Amniotic stem cell (primary cell): ENCODE measurements at places on chromosomes 6 and 20.

DNA sequence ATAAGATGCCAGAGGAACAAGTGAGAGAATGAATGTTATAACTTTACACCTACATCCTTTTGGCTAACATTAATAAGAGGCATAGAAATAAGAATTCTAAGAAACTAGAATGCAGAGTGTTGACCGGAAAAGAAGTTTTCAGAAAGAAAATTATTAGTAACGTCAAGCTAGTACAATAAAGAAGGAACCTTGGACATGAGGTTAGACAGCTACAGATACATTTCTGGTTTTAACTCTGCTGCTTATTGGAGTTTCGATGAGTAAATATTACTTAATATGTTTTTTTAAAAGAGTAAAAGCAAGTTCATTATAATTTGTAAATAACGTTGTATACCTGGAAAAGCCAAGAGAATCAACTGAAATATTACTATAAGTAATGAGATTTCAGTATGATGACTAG is 22.7 kb downstream of the TAB2 start:
- DNase-seq = no peak

DNA sequence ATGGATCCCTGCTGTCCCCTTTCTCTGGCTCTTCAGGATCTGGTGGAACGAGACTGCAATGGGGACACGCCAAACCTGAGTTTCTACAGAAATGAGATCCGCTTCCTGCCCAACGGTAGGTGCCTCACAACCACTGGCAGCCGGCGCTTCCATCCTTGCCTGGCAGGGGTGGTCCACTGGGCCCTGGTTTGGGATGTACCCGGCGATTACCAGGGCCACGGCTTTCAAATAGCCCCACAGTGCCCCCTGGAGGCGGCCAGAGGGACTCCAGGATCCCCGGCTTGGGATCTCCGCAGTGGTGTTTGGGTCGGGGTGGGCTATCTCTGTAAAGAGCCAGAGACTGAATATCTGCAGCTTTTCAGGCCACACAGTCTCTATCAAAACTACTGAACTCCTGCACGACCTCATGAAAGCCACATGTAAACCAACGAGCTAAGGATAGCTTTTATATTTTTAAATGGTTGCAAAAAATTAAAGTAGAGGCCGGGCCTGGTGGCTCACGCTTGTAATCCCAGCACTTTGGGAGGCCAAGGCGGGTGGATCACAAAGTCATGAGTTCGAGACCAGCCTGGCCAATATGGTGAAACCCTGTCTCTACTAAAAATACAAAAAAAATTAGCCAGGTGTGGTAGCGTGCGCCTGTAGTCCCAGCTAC is 3.7 kb downstream of the OGFR start:
- no peak for DNase-seq

DNA sequence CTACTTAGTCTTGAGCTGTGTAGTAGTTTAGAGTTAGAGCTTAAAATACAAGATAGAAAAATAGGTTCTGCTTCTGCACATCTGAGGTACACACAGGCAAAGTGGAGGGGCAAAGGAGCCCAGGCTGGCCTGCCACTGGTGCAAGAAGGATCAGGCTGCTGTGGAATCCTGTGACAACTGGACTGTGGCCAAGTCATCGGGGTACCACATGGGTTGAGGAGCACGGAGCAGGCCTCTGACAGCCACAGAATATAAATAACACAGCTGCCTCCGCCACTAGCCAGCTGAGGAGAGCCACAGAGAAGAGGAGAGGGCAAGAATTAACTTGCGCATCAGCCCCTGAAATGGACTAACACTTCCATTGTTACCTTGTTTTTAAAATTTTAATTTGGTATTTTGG is 206.0 kb upstream of the MARCKS start:
- no peak for DNase-seq

DNA sequence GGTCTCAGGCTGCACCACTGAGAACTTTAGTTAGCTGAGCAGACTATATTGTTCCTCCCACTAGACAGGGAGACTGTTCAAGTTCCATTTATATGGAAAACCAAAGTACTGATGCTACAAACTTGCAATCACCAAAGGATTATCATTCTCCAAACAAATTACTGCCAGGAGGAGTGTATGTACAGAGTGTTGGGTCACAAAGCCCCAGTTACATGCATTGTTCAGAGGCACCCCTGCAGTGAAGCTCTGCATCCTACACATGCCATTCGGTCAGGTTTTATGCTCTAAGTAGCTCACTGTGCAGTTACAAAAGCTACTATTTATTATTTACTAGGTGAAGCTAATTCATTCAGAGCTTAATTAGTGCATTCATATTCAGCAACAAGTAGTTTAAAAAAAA is 75.8 kb downstream of the SMLR1 start:
- DNase-seq = no peak

- no peak for DNase-seq
Observed at GRCh38 chr20:2524709-2525506, 11.5 kb upstream of the TMC2 start.

- no peak for DNase-seq
Observed at GRCh38 chr6:22115559-22115958, 181.3 kb downstream of the PRL start.

GRCh38 chr6:22709803-22710202 is 140.4 kb downstream of the HDGFL1 start:
- DNase-seq = no peak

GRCh38 chr20:49323622-49324238 is 45.9 kb upstream of the ZNFX1 start:
- DNase-seq = peak; percentile 74

DNA sequence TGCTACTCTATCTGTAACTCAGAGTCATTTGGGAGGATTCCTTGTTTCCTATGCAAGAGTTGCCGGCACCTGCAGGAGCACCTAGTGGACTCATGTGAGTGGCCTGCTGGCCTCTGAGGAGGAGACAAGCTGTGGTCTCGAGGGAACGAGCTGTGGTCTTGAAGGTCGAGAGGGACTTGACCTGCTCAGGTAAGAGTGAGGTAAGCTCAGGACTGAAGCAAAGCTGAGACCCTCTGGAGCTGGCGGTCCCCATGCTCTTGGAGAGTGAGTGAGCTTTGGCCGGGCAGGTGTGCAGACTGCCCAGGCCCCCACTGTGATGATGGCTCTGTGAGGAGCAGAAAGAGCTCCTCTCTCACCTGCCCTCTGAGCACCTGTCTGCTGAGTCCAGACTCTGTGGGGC is 214.3 kb downstream of the MYLK4 start:
- DNase-seq = no peak

DNA sequence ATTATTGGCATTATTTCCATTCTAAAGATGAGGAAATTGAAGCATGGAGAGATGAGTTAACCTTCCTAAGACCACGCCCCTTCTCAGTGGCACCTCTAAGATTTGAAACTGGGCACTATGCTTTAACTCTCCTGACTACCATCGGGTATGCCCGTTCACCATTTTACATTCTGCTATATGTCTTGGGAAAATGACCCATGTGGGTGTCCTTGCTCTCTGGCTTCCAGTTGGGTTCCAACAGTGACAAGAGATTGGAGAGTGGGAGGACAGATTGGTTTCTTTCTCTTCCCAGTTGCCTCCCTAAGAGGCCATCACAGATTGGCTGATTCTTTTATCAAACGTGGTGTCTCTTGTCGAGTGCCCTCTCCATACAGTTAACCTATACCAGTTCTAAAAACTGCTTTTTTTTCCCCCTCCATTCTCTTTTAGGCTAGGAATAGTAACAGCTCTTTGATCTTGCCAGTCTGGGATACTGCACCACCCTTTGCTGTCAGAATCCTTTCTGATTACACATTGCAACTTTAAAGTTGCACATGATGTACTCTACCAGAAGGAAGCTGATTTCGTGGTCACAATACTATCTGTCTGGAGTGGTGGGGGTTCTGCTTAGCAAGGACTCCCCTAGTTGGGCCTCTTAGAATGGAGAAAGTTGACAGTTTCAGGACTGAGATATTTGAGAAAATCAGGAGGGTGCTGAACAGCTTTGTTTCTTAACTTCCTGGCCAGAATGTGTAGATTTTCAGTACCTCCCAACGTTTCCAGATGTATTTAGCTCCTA is 88.0 kb upstream of the ELOVL5 start:
- DNase-seq = no peak

DNA sequence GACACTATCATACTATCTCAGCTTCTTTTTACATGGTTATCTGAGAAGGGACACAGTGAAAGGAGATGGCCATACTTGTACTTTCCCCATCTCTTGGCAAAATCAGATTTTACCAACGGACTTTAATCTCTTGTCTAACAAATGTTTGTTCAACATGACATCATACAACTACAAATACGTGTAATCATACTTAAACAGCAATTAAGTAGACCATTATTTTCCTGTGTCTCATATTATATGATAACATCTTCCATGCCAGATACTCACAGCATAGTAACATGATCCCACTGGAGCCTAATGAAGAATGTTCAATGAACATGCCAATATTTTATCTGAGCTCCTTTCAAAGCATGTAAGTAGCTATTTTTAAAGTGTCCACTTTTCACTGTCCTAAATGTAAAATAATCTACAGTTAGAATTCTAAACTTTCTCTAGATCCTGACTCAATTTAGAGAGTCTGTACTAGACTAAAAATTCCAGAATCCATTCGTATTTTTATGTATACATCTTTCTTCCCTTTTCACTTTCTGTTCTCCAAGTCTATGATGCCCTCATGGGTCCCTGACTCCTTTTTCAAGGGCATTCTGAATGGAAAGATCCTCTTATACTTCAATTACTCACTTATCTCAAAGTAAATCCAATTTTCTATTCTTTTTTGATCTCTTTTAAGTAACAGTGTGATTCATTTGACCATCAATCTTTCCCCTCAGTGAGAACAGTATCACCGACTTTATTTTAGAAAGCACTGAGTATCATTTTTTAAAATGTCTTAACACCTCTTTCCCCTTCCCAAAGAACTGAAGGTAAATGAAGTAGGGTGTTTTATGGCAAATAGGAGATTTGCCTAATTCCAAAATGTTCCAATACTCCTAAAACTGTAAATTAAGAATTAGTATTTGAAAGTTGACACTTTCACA is 133.5 kb downstream of the CDK19 start:
- DNase-seq = no peak
